ENCODE measurements at places on chromosomes 7 and 10. TPM values are rescaled to one million over a fixed set of nuclear protein-coding genes. Genes with fewer than 3 reads are reported as not detected.

The TWIST1 gene
- not detected for total RNA-seq

The KBTBD2 gene
- total RNA-seq, result 73.1 TPM

The NRCAM gene
- 157 TPM for total RNA-seq

The TLX1 gene
- total RNA-seq, result not detected
